ENCODE measurements at places on chromosomes 6 and 20.

DNA sequence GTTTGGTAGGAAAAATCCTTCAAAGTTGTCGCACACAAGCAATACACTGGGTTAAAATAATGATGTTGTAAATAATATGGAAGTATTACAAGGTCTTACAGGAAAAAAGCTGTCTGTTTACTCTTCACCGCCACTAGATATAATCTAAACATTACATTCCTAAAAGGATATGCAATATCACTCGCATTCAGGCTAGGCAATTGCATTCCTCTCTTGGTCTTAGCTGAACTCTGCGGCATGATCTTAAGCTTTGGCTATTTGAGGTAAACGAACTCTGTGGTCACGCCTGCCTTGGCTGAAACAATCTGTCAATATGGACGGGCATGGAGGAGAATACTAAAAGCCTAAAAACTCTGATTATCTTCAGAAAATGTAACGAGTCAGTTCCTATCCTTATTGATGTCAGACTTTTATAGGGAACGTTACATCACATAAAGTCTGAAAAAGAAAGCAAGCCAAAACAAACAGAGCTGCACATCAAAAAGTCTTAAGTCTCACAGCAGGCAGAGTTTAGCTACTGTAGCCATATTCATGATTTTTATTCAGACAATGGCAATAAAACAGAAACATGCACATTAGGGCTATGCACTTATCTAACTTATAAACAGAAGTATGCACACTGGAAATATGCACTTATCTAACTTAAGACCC, 30.8 kb upstream of the FILIP1 start:
- DNase-seq: no peak

DNA sequence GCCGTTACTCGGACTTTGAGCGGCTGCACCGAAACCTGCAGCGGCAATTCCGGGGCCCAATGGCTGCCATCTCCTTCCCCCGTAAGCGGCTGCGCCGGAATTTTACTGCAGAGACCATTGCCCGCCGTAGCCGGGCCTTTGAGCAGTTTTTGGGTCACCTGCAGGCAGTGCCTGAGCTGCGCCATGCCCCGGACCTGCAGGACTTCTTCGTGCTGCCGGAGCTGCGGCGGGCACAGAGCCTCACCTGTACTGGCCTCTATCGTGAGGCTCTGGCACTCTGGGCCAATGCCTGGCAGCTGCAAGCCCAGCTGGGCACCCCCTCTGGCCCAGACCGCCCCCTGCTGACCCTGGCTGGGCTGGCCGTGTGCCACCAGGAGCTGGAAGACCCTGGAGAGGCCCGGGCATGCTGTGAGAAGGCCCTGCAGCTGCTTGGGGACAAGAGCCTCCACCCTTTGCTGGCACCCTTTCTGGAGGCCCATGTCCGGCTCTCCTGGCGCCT, 7.2 kb downstream of the SNX21 start:
- no peak for DNase-seq

DNA sequence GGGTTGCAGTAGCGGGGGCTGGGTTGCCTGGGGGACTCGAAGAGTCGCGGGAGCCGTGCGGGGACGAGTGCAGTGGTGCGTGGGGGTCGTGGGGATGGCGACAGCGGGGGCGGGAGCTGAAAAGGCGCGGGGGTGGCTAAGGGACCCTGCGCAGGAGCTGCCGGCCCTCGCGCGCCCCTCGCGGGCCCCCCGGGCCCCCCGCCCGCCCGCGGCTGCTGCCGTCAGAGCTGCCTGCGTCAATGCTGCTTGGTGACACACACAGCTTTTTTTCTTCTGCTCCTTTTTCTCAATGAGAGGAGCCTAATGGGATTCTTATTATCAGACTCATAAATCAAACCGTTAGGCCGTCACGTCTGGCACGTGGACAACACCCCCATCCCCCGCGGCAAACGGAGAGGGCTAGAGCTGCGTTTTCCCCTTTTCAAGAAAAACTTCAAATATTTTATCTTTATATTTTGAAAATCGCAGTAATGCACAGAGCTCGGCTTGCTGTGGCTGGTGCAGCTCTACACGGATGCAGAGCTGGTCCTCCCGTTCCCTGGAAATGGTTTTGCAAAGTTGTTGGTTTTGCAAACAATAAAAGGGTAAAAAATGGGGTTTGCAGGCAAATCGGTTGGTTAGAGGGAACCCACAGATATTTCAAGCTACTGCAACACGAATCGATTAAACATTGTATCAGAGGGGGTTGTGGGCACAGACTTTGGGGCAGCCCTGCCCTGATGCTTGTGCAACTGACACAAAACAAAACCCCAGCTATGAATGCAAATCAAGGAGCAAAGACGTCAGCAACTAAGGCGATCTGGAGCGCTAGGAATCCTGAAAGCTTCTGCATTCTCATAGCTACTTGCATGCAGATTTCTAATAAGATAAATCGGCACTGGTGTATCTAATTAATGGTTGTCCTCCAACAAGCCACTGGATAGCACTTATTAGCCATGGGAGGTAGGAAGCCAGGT, 161.4 kb downstream of the TBXT start:
- peak; percentile 44 for DNase-seq

DNA sequence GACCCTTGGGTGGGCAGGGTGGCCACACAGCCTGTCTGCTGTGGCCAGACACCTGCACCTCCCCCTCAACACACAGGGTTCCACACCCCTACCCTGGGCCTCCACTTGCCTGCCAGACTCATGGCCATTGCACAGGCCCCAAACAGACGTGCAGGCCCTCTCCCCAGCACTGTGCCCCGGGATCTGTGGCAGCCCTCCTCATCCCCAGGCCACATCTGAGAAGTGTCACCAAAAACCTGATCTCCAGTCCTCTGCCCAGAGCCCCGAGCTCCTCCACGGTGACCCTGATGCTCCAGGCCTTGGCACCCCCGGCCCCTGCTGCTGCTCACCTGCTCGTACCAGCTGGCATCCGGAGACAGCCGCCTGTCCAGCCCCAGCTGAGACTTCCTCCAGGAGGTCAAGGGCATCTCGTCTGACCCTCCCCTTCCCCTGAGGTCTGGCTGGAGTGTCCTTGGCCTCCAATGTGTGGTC, 160.1 kb downstream of the DLL1 start:
- no peak for DNase-seq

DNA sequence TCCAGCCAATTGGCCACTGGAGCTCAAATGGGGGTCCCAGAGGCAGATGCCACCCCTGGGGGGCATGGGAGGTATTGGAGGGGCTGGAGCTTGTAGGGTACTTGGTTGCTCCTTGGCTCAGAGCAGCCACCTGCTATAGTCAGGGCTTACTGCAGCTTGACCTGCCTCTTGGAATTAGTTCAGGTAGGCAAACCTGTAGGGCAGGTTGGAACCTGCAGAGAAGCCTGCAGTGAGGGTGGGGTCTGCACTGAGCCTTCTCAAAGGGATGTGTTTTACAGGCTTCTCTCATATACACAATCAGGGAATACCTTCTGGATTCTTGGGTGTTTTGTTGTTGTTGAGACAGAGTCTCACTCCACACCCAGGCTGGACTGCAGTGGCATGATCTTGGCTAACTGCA, 94.2 kb upstream of the MYL9 start:
- no peak for DNase-seq

DNA sequence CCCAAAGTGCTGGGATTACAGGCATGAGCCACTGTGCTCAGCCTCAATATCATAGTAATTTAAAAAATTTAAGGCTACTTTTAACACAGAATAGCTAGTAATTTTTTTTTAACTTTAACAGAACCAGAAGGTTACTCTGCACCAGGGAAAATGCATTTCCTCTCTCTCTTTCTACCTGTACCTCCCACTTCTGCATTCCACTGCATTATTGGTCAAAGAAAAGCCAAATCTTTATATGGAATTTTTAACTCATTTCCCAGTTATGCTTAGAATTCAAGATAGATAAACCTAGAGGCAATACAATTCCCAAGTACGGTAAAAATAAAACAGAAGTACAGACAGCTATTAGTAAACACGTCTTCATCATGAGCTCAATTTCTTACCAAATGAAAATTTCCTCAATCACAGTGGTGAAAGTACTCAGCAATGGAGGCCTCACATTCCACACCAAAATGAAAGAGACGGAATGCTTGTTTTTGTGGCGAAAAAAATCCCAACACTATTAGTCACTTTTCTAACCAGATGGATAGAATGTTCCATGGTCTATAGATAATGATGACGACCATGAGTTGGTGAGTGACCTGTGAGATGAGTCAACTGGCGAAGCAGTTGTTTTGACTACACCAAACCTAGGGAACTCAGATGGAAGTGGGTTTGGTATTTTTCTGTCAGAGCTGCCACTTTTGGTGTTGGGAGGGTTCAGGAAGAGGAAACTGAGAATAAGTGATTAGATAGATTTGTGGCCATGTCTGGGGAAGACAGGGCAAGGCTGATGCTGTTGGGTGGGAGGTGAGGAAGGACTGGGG, 104.7 kb upstream of the SGK1 start:
- DNase-seq: no peak

DNA sequence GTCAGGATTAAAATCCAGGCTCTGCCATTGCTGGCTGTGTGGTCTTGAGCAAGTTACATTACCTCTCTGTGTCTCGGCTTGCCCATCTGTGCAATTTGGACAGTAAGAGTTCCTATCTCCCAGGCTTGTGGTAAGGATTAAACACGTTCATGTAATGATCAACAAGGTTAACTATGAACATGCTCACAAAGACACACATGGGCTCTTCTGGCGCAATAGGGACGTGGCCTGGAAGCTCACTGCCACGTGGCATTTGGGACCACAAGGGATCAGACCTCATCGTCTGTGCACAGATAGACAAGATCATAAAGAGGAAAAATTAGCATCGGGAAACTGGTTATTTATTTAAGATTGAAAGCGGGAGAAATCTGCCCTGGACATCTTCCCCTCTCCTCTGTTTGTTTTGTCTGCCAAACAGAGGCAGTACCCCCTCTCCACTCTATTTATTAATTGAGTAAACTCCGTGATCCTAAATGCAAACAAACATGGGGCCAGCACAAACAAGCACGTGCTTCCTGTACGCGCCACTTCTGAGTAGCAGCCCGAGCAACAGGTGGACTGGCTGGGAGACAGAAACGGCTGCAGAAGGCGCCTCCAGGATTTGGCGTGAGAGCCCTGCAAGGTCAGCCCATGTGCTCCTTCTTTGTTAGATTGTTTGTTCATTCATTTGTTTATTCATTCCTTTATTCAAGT, 95.0 kb downstream of the CDH26 start:
- DNase-seq: no peak

DNA sequence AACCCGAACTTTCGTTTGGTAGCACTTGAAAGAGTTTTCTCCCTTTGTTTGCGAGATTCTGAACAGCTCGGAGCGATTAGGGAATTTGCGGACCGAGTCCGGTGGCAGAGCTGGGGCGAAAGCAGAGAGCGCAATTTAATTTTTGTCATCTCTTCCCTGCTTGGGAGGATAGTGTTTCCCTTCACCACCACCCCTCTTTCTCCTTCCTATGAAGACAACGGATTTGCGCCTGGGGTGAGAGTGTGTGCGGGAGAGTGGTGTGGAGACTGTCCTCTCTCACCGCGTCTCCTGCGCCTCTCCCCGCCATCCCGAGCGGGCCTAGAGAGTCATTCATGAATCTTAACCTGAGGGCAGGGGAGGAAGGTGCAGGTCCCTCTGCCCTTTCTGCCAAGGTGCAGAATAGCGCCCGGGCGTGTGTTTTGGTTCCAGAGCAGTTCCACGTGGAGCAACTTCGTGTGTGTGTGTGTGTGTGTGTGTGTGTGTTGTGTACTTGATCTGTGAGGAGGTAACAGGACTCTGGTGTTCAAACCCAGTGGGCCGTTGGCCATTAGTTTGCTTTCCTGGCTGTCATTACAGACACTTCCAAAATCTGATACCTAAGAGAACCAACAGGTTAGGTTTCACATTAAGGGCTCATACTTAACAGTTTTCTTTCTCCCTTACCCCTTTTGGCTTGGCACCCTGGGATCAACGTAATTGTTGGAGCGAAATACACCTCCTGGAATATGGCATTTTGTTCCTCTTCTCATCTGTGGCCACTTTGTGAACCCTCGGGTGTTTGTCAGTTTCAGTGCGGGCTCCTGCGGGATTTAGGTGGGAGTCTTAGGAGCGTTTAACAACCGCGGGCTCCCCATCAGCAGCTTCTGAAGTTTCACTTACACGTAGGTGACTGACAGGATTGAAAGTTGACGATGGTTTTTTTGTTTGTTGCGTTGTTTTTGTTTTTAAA, 1.8 kb downstream of the EYA4 start:
- no peak for DNase-seq

DNA sequence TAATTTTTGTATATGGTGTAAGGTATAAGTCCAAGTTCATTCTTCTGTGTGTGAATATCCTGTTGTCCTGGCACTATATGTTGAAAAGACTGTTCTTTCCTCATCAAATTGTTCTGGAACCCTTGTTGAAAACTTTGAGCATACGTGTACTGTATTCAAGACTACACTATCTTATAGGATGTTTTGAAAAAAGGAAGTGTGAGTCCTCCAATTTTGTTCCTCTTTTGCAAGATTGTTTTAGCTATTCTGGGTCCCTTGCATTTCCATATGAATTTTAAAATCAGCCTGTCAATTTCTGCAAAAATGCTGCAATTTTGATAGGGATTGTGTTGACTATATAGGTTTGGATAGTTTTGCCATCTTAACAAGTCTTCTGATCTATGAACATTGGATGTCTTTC, 195.2 kb downstream of the BACH2 start:
- no peak for DNase-seq

DNA sequence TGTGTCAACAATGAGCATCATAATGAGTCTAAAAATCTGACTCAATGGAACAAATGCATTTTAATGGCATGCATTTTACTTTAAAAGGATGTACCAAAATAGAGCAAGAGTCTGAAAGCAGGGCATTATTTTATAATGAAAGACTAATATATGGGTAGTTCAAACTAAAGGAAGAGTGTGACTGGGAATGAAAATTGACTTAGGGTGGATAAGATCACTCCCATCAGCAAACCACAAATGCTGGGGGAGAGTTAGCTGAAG, 114.7 kb downstream of the SOX4 start:
- no peak for DNase-seq

DNA sequence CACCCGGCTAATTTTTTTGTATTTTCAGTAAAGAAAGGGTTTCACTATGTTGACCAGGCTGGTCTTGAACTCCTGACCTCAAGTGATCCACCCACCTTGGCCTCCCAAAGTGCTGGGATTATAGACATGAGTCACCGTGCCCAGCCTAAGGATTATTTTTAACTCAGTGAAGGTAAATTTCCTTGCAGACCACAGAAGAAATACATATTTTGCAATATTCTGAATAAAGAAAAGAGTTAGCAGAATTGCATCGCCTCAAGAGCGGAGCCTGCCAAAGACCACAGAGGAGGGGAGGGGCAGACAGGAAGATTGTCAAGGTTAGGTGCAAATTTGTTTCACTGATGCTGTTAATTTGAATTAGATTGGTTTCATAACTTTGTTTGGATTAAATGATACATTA, 47.4 kb downstream of the SOD2 start:
- DNase-seq: no peak

DNA sequence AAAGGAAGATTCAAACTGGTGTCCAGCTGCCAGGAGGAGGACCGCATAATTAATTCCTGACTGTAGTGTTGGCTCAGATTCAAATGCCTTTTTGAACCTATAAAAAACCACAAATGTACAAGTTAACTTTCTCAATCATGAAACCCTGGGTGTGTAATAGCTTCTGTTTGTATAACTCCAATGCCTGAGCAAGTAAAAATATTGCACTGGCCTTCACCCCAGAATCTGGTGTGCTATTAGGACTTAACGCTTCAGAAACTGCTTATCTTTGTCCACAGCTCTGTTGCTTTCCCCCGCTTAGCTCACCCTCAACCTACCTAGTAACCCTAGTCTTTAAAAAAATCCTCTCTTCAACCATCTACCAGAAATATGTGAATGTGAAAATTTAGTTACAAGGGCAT, 119.1 kb upstream of the MAP7 start:
- DNase-seq: no peak

Data from hypothalamus (tissue), 51 donors.